ENCODE measurements at places on chromosomes 7 and 10.

GRCh38 chr10:46091080-46091827, 45.2 kb upstream of the MSMB start:
- no peak for DNase-seq

- no peak for DNase-seq
These were observed 639.9 kb downstream of the TYW1 start for GRCh38 chr7:67636348-67637022.

- peak; percentile 83 for DNase-seq
These were observed 33.5 kb downstream of the DPY19L1 start for GRCh38 chr7:35003679-35004303.

DNA sequence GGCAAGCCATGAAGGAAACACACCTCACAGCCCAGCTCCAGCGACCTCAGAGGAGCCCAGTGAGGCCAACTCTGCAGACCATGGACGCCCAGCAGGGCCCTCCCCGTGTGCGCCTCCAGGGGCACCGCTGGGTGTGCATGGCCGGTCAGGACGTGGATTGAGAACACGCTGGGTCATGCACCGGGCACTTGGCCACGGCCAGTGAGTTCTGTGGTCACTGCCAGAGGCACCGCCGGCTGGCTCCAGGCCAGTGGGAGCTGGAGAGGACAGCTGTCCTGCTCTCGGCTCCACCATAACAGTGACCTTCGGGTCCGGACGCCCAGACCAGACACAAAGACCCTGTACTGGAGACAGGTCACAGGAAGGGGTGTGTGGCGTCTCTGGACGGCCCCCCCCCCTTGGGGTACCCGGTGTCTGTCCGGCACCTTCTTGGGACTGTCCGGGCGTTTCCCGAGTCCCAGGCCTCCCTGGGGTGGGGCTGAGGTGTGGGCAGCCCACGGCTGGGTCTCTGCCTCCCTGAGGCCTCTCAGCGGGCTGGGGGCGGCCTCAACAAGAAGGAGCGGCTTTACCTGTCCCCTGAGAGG, 50.4 kb upstream of the NKX6-2 start:
- no peak for DNase-seq

GRCh38 chr7:127979113-127979727, 52.0 kb downstream of the LRRC4 start:
- DNase-seq = no peak

DNA sequence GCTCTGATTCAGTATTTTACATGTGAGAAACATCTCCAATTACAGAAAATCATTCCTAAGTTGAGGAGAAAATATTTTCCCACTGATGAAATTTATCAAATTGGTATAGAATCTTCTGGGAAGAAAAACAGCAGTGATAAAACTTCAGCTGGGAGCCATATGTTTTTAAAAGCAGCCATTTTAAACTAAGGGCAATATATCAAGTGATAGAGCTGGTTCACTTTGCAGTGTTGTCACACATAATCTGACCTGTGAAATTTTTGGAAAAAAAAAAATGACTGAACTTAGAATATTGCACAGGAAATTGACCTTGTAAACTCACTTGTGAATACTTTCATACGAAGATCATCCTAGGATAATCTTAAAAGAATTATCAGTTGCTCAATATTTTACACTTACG, 10.5 kb upstream of the EZH2 start:
- DNase-seq = no peak

Measured in NCI-H187 treated with DMSO at 0.1 percent for 48 hours (cell line).